HAP-1 (cell line): ENCODE measurements at places on chromosomes 3 and 15.

GRCh38 chr15:70055601-70056051 is 42.1 kb downstream of the TLE3 start:
- DNase-seq = no peak

DNA sequence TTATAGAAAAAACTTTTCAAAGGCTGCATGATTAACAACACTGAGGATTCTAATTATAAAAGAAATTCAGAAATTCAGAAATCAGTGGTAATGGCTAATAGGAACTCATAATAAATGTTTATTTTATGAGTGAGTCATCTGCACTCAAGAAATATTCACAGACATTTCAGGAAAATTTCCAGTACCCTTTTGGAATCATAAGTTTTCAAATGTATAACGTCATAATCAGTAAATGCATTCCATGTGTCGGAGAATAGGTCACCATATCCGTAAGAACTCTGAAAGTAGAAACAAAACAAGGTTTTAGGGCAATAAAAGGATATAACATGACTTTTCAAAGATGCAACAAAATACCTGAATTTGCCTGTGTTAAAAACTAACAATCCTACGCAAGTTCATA is 24.7 kb downstream of the EOGT start:
- no peak for DNase-seq

DNA sequence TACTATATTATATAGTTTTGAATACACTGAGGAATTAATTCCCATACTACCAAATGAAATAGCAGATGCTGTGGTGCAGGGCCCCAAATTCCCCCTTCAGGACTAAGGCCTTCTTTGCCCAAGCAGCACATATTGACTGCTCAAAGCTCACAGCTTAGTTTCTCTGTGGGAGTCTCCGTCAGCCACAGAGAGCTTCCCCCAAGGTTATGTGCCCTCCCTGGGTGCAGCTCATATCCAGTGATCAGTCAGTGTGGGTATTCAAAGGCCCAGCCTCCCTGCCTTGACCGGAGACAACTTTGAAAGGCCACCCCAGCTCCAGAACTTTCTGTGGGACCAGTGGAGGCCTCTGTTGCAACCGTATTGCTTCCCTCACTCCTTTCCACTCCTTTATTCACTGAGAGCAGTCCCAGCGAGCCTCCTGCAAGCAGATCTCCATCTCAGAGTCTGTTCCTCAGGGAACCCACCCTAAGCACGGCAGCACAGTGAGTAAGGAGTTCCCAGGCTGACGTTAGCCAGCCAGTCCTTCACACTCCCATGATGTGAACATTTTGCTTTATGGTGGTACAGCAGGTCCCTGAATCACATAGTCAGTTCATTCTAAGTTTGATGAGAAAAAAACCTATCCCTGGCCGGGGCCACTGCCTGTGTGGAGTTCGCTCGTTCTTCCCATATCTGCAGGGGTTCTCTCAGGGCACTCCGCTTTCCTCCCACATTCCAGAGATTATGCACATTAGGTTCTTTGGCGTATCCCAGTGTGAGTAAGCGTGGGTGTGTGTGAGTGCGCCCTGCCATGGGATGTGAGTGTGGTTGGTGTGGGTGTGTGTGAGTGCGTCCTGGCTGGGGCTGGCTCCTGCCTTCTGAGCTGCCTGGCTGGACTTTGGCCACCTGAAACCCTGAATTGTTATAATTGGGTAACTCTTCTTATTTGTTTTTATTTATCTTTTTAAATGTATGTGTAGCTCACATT is 64.4 kb upstream of the PPARG start:
- no peak for DNase-seq

GRCh38 chr3:39388741-39389248 is 5.6 kb downstream of the SLC25A38 start:
- no peak for DNase-seq

DNA sequence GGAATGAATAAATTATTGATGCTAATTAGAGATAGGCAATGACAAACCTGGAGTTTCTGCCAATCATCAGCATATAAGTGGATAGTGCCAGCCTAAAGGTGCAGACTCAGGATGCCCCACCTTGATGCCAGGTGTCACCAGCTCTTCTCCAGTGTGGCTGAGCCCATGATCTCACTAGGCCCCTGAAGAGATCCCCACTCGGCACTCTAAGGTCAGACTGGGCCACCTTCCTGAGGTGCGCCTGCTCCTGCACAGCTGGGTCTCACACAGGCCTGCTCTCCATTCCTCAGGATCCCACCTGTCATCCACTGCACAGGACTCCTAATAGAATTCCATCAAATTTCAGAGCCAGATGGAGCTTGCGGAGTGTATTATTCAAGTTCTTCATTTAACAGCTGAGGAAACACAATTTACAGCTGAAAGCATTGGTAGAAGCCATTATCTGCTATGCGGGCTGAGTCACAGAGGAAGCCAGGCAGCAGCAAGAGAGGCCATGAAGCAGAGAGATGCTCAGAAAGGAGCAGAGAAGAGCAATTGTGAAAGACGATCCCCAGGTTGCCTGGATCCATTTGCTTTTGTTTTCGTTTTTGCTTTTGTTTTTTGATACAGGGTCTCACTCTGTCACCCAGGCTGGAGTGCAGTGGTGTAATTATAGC is 25.1 kb upstream of the FSTL1 start:
- no peak for DNase-seq

GRCh38 chr3:77186728-77187127 is 146.8 kb downstream of the ROBO2 start:
- no peak for DNase-seq

GRCh38 chr3:53200501-53201498 is 39.8 kb downstream of the PRKCD start:
- no peak for DNase-seq

DNA sequence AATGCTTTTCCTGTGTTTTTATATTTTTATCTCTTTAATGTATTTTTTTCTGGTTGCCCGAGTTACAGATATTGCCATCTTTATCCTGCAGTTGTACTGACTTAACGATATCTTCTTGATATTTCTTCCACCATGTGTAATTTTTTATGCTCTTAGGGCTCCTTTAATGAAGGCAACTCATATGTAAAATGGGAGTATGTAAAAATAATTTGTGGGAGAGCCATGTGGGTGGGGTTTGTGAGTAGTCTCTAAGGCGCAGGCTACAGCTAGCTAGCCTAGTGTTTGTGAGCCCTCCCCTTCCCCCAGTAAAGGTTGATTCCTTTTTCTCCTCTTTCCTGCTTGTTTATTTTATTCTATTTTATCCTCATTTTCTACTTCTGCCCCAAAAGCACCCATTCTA is 38.1 kb downstream of the UBE2E1 start:
- no peak for DNase-seq

- DNase-seq = no peak
Measured at GRCh38 chr3:130705501-130705900, 41.1 kb downstream of the PIK3R4 start.

DNA sequence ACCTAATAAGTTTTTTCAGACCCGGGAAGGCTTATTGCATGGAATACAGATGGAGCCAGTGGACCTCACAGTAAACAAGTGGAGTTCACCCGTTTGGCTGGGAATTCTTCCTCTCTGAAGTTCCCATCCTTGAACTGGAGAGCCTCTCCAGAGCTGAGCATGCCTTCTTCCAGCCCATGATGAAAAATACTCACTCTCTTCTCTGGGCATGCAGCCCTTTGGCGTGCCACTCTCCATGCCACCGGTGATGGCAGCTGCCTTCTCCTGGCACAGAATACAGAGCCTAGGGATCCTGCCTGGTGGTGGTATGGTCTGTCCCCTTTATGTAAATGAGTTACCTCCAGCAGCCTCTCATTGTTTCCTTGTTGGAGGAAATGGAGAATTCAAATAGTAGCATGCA is 150.8 kb downstream of the LEKR1 start:
- DNase-seq = no peak

- DNase-seq = no peak
Measured at GRCh38 chr3:179355996-179356395, 8.5 kb downstream of the MFN1 start.
